ENCODE measurements at places on chromosomes 1 and 21. TPM values are rescaled to one million over a fixed set of nuclear protein-coding genes. Genes with fewer than 3 reads are reported as not detected.
A peak's percentile ranks its signal among the peaks of the same experiment; 100 is the strongest.

GRCh38 chr1:6488602-6489382 lies 2.7 kb downstream of the PLEKHG5 start:
- no peaks in the 10 kb centered on the region for H3K36me3 ChIP-seq
- no peak for DNase-seq
- peak overlapping the region; percentile 41 for H3K27ac ChIP-seq
- H3K27me3 ChIP-seq: peaks cover 27% of the 10 kb centered on the region
- no peak overlapping the region for H3K4me3 ChIP-seq

GRCh38 chr1:13881385-13882088 lies 181.5 kb downstream of the PRDM2 start:
- no peaks in the 10 kb centered on the region for H3K36me3 ChIP-seq
- H3K27ac ChIP-seq: no peak overlapping the region
- no peaks in the 10 kb centered on the region for H3K4me1 ChIP-seq
- no peaks in the 10 kb centered on the region for H3K27me3 ChIP-seq

GRCh38 chr1:31957701-31958674 lies 19.8 kb upstream of the PTP4A2 start:
- H3K4me1 ChIP-seq: peaks cover 93% of the 10 kb centered on the region
- DNase-seq: peak; percentile 90
- H3K36me3 ChIP-seq: no peaks in the 10 kb centered on the region
- H3K27ac ChIP-seq: peak overlapping the region; percentile 76

DNA sequence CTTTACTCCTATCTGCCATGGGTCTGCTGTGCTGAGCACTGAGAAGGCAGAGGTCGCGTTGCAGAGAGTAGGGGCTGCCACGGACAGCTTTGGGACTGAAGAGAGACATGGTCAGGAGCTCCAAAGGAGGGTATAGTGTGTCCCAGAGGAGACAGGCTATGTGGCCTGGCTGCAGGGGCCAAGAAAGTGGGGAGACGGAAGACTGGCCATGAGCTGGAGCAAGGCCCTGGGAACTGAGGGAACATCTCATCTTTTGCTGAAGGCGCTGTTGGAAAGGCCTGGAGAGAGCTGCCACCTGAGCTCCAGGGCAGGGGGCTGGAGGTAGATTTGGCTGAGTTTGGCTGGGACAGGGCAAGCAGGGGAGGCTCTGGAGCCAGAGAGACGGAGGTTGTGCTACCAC lies 55.8 kb upstream of the AJAP1 start:
- H3K36me3 ChIP-seq: no peaks in the 10 kb centered on the region
- no peak overlapping the region for H3K27ac ChIP-seq
- H3K4me1 ChIP-seq: no peaks in the 10 kb centered on the region

GRCh38 chr1:217342105-217342504 lies 288.8 kb downstream of the GPATCH2 start:
- H3K4me1 ChIP-seq: no peaks in the 10 kb centered on the region
- H3K27me3 ChIP-seq: no peaks in the 10 kb centered on the region
- no peak overlapping the region for H3K4me3 ChIP-seq
- DNase-seq: no peak

GRCh38 chr1:11528611-11529261 lies 49.8 kb downstream of the DISP3 start:
- no peaks in the 10 kb centered on the region for H3K36me3 ChIP-seq
- H3K27me3 ChIP-seq: no peaks in the 10 kb centered on the region
- no peak overlapping the region for H3K4me3 ChIP-seq
- H3K4me1 ChIP-seq: no peaks in the 10 kb centered on the region

- H3K27ac ChIP-seq: peak overlapping the region; percentile 95
- peaks cover 72% of the 10 kb centered on the region for H3K4me1 ChIP-seq
- DNase-seq: peak; percentile 85
Observed at GRCh38 chr1:160672789-160673695, 26.2 kb upstream of the SLAMF1 start.

DNA sequence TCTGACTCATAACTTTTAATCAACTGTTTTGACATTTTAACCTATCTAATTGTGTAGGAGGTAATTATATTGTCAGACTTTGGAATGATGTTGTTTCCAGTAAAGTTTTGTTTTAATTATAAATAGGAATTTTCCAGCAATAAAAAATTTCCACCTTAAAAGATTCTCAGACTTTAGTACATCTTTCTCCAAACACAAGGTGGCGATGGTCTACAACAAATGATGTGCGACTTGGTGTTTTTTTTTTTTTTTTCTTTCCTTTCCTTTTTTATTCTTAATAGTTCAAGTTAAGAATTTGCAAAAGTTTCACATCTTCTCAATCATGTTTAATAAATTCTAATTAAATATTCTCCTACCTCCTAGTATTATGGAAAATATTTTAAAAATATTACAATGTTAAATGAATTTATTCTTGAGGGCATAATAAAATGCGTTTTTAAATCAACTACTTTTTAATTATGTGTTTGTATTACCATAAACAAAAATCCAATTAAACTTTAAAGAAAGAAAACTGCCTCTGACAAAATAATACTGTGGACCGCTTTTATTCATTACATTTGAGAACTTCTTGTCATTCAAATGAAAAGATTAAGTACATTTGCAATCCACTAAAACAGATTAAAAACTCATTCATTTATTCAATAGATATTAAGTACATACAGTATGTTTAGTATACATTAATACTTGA lies 4.4 kb upstream of the ADAMTS1 start:
- peaks cover 20% of the 10 kb centered on the region for H3K4me1 ChIP-seq
- peaks cover 33% of the 10 kb centered on the region for H3K27me3 ChIP-seq
- no peaks in the 10 kb centered on the region for H3K36me3 ChIP-seq
- no peak for DNase-seq
- H3K4me3 ChIP-seq: no peak overlapping the region
- H3K27ac ChIP-seq: no peak overlapping the region

GRCh38 chr21:37921091-37921490 lies 4.8 kb upstream of the KCNJ6 start:
- no peak overlapping the region for H3K4me3 ChIP-seq
- no peak for DNase-seq
- no peaks in the 10 kb centered on the region for H3K36me3 ChIP-seq
- H3K27me3 ChIP-seq: peaks cover 8% of the 10 kb centered on the region
- H3K4me1 ChIP-seq: no peaks in the 10 kb centered on the region

DNA sequence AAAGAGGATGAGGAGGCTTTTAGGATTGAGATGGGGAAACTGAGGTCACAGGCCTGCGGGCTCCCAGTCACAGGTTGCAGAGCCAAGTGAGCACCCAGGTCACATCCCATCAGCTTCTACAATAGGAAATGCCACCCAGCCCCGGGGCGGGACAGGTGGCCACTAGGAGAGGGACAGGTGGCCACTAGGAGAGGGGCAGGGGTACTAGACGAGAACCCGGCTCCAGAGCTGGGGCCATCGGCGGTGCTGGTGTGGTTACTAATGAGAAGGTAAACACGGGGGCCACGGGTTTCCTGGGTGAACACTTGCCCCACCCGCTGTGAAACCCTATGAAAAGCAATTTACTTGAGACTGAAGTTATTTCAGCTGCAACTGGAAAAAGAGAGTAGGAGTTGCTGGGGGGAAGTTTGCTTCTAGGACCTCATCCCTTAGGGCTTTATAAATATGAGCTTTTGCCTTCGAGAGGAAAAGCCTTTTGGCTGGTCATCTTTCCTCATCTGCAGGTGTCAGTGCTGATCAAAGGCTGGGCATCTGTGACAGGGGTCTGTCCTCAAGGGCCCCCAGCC lies 52.5 kb downstream of the MRPL37 start:
- H3K36me3 ChIP-seq: peaks cover 78% of the 10 kb centered on the region
- no peak overlapping the region for H3K27ac ChIP-seq
- no peaks in the 10 kb centered on the region for H3K4me1 ChIP-seq
- no peak for DNase-seq
- no peak overlapping the region for H3K4me3 ChIP-seq

DNA sequence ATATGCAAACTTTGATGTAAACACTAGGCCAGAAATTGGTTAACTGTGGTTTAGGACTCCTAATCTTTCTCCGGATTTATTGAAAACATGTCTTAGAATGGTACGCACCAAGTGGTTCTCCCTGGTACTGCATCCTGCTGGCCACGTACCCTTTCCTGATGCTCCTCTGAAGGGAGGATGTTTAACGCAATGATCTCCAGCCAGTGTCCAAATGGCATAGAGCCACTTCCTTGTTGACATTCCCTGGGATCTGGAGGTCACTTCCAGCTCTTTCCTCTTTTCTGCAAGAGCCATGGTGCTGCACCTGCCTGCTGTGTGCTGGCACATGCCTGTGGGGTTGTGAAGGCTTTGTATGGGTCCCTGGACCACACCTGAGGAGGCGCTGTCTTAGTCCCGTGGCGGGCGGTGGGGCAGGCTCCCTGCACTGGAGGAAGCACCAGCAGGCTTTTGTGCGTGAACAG lies 53.9 kb downstream of the GALNT2 start:
- H3K4me1 ChIP-seq: peaks cover 59% of the 10 kb centered on the region
- no peak overlapping the region for H3K4me3 ChIP-seq
- no peaks in the 10 kb centered on the region for H3K27me3 ChIP-seq
- no peak overlapping the region for H3K27ac ChIP-seq
- DNase-seq: no peak
- peaks cover 44% of the 10 kb centered on the region for H3K36me3 ChIP-seq

DNA sequence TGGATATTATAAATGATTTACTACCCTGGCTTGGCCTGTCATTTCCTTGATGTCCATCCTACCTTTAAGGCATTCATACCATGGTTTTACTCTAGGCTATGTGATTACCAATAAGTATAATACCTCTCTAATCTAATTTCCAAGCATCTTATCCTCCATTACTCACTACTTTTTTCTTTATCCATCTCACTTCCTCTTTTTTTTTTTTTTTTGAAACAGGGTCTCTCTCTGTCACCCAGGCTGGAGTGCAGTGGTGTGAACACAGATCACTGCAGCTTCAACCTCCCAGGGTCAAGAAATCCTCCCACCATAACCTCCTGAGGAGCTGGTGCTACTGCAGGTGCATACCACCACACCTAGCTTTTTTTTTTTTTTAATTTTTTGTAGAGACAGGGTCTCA lies 39.9 kb downstream of the INKA2 start:
- H3K4me1 ChIP-seq: no peaks in the 10 kb centered on the region
- H3K27ac ChIP-seq: no peak overlapping the region
- no peak overlapping the region for H3K4me3 ChIP-seq
- no peak for DNase-seq

DNA sequence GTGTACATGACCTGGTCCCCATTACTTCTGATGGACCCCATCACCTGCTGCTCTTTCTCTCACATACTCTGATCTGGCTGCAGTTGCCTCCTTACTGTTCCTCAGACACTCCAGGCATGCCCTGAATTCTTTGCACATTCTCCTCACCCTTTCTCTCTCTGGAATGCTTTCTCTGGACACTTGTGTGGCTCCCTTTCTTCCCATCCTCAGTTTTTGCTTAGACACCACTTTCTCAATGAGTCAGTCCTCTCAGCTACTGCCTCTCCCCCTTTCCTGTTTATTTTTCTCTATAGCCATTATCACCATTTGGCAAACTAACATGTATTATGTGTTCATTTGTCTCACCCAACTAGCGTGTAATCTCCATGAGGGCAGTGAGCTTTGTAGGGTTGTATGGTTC lies 28.1 kb downstream of the PLXNA2 start:
- H3K4me1 ChIP-seq: peaks cover 3% of the 10 kb centered on the region
- H3K4me3 ChIP-seq: no peak overlapping the region
- DNase-seq: no peak
- H3K36me3 ChIP-seq: no peaks in the 10 kb centered on the region
- H3K27me3 ChIP-seq: no peaks in the 10 kb centered on the region
- no peak overlapping the region for H3K27ac ChIP-seq

DNA sequence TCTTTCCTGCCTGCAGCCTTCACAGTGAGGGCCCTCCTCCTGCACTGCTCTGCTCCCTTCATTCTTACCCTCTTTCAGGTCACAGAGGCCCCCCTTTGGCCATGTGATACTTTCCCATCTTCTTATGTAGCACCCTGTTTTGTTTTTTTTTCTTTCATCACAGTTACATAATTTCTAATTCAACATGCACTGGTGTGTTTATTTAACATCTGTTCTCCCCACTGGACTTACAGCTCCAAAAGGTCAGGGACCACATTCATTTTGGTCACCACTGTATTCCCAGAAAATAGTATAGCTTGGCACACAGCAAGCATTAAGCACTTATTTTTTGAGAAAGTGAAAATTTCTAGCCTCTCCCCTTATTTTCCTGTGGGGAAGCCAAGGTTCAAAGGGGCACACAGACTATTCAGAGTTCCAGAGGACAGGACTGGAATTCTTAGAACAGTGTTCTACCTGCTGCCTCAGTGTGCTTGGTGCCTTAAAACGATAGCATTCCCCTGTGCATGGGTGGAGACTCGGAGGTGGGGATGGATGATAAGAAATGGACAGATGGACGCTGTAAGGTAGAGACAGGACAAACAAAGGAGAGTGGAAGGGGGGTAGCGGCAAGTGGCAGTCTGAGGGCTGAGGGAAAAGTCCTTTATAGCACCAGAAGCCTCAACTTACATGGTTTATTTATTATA lies 5.3 kb downstream of the DENND2D start:
- H3K36me3 ChIP-seq: peaks cover 75% of the 10 kb centered on the region
- H3K4me1 ChIP-seq: peaks cover 68% of the 10 kb centered on the region
- DNase-seq: no peak
- no peak overlapping the region for H3K27ac ChIP-seq
- no peak overlapping the region for H3K4me3 ChIP-seq

GRCh38 chr1:231192620-231193163 lies 30.8 kb downstream of the TRIM67 start:
- no peak overlapping the region for H3K27ac ChIP-seq
- no peak overlapping the region for H3K4me3 ChIP-seq
- H3K27me3 ChIP-seq: peaks cover 2% of the 10 kb centered on the region
- no peak for DNase-seq

DNA sequence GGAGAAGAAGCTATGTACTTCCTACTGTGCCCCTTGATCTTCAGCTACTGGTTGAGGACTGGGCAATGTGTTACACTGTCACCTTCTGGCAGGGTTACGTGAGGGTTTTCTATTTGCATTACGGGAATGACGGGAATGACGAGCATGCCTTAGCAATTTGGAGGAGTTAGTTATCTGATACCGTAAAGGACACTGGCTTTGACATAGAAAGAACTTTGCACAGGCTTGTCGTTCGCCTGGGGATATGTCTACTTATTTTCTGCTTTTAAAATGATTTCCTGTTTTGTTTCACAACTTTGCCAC lies 19.8 kb upstream of the ACBD6 start:
- H3K27me3 ChIP-seq: no peaks in the 10 kb centered on the region
- H3K4me1 ChIP-seq: no peaks in the 10 kb centered on the region
- no peak for DNase-seq
- H3K36me3 ChIP-seq: no peaks in the 10 kb centered on the region
- no peak overlapping the region for H3K4me3 ChIP-seq

Gene BTBD8
- total RNA-seq: 2.9 TPM

Gene SLC41A1
- total RNA-seq: 3.7 TPM

Gene TMEM269
- total RNA-seq: 0.05 TPM

Gene TBX15
- total RNA-seq: 0.19 TPM

Gene CR1L
- total RNA-seq: 0.85 TPM

Gene ADORA3
- 5.8 TPM for total RNA-seq

Gene RNF11
- 45.2 TPM for total RNA-seq

Gene RORC
- total RNA-seq: 56.8 TPM

Gene NR1I3
- total RNA-seq: not detected

Gene SLC50A1
- total RNA-seq: 25.7 TPM

Gene GALNT2
- 42.5 TPM for total RNA-seq

Gene CASQ2
- 1.0 TPM for total RNA-seq

Gene FBLIM1
- total RNA-seq: 1.6 TPM

Gene ATAD3C
- 0.24 TPM for total RNA-seq

Gene CHI3L1
- 7.4 TPM for total RNA-seq

Data from thymus (tissue), 14 donors.